ENCODE measurements at places on chromosomes 12 and 14.

DNA sequence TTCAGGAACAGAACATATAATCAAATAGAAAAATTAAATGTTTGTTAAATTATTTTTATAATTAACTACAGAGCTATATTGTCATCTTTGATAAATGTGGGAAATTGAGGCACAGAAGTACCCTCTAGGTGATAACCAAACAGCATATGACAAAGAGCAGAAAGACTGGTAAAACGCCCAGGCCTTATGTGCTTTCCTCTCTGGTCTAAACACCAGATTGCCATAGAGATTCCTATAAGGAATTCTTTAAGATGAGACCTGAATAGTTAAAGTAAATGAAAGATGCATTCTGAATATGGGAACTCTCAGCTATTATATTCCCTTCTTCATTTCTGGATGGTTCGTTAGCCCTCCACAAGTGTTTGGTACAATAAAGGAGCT, 140.0 kb upstream of the SOX5 start:
- DNase-seq = no peak

- no peak for DNase-seq
Measured at GRCh38 chr14:58215191-58215914, 15.4 kb downstream of the ACTR10 start.

- DNase-seq = no peak
Measured at GRCh38 chr14:92461891-92462290, 51.7 kb upstream of the RIN3 start.

DNA sequence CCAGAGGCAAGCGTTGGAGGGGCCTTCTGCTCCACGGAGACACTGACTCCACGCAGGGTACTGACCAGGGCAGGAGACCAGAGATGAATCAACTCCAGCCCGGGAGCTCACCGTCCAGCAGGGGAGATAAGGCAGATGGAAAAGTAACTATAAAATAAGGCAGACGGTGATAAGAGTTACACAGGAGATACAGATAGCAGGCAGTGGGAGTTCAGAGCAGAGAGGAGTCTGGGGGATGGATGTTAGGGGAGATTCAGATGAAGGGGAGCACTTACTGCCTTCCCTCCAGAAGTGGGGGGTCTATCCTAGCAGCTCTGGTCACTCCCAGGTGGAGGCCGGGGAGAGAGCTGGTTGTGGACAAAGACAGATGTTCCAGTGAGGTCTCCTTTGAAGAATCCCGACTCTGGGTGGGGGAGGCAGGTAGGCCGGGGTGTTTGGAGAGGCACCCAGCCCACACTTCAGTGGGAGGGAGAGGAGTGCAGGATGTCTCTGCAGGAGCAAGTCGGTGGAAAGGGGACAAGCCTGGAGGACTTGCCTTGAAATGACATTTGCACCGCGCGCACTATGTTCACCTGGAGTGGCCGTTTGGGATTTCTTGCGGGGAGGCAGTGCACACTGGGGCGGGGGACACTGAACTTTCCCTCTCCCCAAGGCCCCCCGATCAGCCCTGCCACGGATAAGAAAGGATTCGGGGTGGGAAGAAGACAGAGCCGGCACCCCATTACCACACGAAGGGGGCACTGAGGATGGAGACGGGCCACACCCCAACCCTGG, 1.2 kb downstream of the PITPNM2 start:
- no peak for DNase-seq

- DNase-seq = no peak
Measured at GRCh38 chr12:89817501-89818226, 109.0 kb upstream of the ATP2B1 start.

DNA sequence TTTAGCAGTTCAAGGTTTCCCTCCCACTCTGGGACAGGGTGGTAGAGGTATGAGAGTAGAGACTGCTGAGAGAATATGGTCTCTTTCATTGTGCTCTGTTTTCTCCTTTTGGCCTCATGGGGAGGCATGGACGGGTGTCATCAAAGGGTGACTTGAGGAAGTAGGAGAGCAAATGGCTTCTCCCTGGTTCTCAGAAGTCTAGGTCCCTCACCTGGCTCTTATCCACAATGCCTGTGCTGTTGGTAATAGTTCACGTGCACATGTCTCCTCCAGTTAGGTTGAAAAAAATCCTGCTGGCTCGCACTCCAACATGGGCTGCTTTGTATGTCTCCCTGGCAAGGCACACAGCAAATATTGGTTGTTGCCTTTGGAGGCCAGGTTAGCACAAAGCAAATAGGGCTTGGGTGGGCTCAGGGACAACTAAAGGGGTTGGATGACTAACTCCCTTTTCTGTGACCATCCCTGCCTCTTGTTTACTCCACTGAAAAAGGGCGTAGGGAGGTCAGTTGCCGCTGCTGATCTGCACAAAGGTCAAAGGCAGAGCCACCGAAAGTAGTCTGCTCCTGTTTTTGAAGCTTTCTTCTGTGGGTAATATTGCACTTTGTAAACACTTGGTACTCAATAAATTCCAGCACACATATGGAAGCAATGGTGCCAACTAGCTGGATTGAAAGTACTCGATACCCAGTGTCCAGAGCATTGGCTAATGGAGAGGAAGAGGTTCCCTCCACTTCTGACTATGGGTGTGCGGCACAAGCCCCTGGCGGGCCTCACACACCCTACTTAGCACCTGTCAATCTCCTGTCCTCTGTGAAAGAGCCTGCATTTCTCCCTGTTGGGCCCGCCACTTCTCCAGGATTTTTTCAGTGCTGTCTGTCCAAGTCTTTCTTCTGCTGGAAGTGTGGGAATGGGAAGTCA, 121.8 kb downstream of the SLC38A6 start:
- DNase-seq = no peak

DNA sequence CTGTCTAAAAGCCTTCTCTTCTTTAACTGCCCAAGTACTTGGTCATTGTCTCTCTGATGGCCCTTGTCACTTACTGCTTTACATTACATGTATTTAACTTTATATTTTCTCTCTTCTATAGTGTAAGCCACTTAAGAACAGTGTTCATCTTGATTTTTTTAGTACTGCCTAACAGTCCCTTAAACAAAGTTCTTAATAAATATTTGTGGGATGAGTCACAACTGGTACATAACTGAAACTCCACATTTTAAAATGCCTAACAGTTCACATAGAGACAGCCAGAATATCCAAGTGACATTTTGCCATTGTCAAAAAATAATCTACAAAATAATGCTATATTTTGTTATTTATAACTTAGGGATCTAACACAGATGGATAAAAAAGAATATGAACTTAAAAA, 146.6 kb downstream of the STXBP6 start:
- DNase-seq = peak; percentile 31

DNA sequence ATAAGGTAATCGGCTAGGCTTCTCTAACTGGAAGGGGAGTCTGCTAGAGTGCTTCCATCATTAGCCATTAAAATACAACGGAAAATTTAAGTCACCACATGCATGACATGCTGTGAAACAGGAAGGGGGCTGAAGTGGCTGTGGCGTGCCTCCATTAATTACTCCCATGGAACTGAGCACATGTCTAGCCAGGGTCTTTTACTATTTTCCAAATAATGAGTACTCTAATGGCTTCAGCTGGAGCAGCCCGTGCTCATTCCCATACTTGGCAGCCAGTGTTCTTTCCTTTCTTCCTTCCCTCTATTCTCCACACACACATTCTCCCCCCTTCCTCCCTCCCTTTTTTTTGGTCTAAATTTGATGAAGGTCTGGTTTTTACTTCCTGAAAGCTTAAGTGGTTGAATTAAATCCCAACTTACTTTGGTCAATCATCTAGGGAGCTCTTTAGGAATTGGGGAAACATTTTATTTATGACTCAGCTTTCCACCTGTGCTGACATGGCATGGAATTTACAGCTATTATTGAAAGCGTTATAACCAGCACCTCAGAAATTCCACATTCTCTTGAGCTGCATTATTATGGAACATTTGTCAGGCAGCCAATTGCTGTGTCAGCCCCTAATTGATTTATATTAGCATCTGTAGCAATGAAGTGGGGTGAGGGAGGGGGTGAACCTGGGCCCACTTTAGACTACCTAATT, 72.3 kb downstream of the LRIG3 start:
- DNase-seq = no peak

DNA sequence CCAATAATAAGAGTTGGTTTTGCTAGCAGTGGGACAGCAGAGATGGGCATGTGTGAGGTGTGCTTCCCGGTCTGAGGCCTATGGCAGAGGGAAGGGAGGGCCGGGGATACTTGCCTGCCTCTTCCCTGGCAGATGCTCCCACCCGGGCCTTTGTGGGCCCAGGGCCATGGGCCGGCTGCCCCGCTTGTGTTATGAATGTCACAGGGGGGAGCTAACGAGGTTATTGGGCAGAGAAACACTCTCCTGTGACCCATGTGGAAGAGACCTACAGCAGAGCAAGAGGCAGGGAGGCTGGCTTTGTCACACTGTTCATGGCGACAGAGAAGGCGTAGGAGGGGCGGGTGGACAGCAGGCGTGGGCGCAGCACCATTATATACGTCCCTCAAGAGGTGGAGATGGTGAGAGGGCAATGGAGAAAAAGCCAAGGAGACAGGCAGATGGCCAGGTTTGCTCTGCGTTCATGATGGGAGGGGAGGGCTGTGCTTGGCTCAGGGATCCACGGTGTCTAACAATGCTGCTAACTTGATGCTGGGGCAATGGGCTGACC, 13.3 kb downstream of the CCND2 start:
- no peak for DNase-seq

GRCh38 chr12:26135571-26135970, 10.7 kb upstream of the BHLHE41 start:
- DNase-seq = no peak

DNA sequence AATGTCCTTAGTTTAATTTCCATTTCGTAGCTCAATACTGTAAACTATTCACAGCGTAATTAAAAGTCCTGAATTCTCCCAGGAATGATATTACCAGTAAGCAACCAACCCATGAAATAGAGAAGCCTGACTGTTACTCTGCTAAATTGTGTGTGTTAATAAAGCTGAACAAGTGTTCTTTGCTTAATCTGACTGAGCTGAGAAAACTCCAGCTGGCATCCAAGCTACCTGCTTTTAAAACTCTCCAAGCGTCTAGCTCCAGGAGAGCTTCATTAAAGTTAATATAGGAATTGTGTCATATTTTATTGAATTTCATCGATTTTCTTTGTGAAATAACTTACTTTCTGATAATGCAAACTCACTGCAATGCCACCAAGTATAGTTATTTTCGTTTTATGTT, 524.4 kb downstream of the SLC16A7 start:
- no peak for DNase-seq

DNA sequence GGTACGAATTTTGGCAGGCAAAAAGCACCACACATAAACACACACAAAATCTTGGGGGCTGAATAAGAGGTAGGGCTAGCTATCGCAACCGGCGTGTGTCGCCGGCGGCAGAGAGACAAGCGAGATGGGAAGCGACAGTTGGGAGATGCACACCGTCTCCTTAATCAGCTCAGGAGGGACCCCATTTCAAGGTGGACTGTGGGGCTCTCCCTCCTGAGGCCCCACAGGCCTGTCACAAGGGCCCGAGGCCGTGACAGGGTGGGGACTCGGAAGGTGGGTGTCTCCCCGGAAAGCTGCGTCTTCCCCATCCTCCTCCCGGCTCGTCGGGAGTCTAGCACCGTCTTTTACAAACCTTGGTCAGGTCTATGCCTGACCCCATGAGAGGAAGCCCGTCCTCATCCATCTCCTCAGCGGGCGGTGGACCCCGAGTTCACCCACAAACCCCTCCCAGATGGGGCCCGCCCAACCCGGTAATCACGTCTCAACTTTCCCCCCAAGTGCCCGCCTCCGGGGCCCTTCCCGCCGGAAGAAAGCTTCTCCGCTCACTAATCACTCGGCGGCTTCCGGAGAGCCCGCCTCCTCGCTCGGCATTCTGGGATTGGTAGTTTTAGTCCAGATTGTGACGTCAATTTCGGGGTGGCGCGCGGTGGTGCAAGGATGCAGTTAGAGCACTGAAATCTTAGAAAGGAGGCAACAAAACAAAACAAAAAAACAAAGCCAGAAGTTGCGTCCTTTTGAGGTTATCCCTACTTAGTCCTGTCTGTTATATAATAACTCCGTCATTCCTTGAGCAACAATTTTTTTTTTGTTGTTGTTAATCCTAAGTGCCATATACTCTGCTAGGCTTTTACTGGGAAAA, at the start of gene WASHC3:
TSS of gene WASHC3 (minus strand) at position 432 of the 859 bp plus-strand sequence. CDS start at position 403, 29 bp downstream.
- peak; percentile 72 for DNase-seq

DNA sequence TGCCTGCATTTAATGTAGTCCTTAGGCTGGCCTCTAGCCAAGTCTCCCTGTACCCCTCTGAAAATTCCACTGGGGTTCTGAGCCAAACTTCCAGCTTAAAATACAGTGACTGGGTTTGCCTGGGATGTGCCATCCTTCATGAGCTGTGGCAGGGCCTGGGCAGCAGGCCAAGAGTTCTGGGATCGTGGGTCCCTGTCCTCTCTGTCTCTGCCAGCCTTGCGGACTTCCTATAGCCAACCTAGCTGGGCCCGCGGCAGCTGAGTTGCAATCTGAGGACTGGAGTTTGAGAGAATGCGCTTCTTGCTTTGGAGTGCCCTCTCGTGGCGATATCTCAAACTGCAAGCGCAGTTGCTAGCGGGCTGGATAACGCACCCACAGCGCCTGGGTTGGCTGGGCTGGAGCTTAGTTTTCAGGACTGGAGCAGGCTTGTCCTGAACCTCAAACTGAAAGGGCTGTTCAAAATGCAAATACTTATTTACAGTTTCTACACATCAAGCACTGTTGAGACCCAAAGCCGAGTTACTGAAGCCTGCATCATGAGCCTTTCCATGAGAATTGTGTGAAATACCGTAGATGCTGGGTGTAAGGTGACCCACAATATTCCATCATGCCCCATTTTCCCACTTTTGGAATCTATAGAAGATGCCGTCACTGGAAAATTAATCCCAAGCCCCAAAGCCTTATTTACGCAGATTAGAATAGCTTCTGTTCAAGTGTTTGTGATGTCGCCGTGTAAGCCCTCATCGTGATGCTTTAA, 7.3 kb upstream of the IFI27L2 start:
- DNase-seq = peak; percentile 40

- DNase-seq = no peak
Measured at GRCh38 chr12:53234271-53234914, 2.4 kb upstream of the RARG start.

DNA sequence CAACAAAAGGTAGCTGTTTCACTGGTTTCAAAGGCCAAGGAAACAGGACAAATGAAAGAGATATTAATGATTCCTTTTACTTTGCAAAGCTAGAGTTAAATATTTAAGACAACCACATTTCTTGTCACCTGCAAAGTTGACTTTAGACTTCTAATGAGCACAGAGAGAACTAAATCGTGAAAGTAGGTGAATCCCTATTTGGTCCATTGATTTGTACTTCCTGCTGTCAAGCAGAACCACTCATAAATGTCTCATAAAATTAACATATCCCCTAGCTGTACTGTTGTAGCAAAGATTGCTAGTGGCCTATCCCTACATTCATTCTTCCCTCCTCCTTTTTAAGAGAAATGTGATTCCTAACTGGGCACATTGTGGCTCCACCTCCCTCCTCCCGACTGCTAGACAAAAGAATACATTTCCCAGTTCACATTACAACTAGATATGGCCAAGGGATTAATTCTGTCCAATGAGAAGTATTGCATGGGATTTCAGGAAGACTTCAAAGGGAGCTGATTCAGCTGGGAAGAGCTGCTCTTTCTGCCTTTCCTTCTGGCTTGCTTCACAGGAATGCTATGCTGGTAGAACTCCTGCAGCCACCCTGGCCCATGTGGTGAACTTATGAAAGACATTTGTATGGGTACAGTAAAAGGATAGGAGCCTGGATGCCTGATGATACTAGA, 227.5 kb upstream of the ABCD2 start:
- DNase-seq = peak; percentile 11

Measured in non-pigmented ciliary epithelial cell (primary cell).